Sigmoid colon (tissue), 7 donors: ENCODE measurements at places on chromosomes 4 and X. TPM values are rescaled to one million over a fixed set of nuclear protein-coding genes. Genes with fewer than 3 reads are reported as not detected.

DNA sequence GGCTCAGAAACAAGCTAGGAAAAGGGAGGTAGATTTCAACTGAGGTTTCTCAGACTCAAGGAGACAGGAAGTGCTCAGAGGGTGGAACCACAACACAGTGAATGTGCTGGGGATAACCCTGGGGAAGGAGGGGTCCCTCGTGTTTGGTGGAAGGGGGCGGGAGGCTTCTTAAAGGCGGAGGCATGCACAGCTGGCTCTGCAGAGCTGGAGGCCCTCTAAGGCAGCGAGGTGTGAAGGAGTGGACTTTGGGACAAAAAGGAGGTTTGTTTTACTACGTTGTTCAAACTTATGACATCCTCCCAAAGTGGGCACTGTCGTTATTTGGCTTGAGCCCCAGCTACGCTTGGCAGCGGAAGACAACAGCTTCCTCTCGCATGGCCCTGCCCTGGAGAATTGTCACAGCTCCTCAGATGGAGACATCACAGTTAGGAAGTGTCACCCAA is 21.7 kb upstream of the MTM1 start:
- no peak for DNase-seq
- H3K27ac ChIP-seq, result peak overlapping the region; percentile 83
- H3K27me3 ChIP-seq, result no peaks in the 10 kb centered on the region
- no peaks in the 10 kb centered on the region for H3K36me3 ChIP-seq
- H3K4me3 ChIP-seq, result no peak overlapping the region

DNA sequence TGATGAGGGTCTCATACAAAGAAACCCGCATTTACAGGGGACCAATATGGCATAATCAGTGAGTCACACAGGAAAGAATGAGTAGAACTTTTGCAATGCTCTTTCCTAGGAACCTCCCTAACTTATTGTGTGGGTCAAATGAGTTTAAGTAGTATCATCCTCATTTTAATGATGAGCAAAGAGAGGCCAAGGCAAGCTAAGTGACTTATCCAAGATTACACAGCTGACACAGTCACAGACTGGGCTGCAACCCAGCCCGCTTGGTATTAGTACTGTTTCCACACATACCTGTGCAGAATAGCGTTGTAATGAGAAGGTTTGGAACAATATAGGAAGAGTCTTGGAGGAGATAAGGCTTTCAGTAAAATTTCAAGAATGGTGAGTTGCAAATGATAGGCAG is 91.0 kb upstream of the PPP1R2C start:
- H3K27me3 ChIP-seq, result no peaks in the 10 kb centered on the region
- no peaks in the 10 kb centered on the region for H3K4me1 ChIP-seq
- H3K27ac ChIP-seq, result no peak overlapping the region

GRCh38 chr4:118910221-118910620 is 21.6 kb downstream of the SYNPO2 start:
- no peaks in the 10 kb centered on the region for H3K27me3 ChIP-seq
- DNase-seq, result no peak
- peaks cover 52% of the 10 kb centered on the region for H3K4me1 ChIP-seq
- H3K27ac ChIP-seq, result peak overlapping the region; percentile 90
- H3K36me3 ChIP-seq, result no peaks in the 10 kb centered on the region

GRCh38 chr4:146175541-146176453 is at the start of gene LSM6:
Gene LSM6 (plus strand): TSS chr4:146175718. CDS start chr4:146182922, 7,204 bp downstream.
- peak within 1 kb of the TSS; percentile 93 for H3K27ac ChIP-seq
- no peaks in the 10 kb centered on the region for H3K27me3 ChIP-seq
- peaks cover 42% of the 10 kb centered on the region for H3K4me1 ChIP-seq
- peak; percentile 91 for DNase-seq

- H3K4me1 ChIP-seq, result no peaks in the 10 kb centered on the region
- no peak overlapping the region for H3K27ac ChIP-seq
- H3K4me3 ChIP-seq, result no peak overlapping the region
- H3K36me3 ChIP-seq, result no peaks in the 10 kb centered on the region
- no peak for DNase-seq
- no peaks in the 10 kb centered on the region for H3K27me3 ChIP-seq
Measured at GRCh38 chr4:122163767-122164166, 11.6 kb downstream of the BLTP1 start.

GRCh38 chr4:126766241-126766640 is 866.5 kb upstream of the INTU start:
- H3K27ac ChIP-seq, result no peak overlapping the region
- no peaks in the 10 kb centered on the region for H3K4me1 ChIP-seq
- no peak for DNase-seq
- H3K4me3 ChIP-seq, result no peak overlapping the region
- H3K36me3 ChIP-seq, result no peaks in the 10 kb centered on the region

- H3K4me1 ChIP-seq, result peaks cover 8% of the 10 kb centered on the region
- H3K4me3 ChIP-seq, result no peak overlapping the region
- no peaks in the 10 kb centered on the region for H3K36me3 ChIP-seq
Measured at GRCh38 chrX:154430916-154431315, 2.4 kb downstream of the ATP6AP1 start.

The BCAP31 gene
- total RNA-seq, result 124 TPM

The MAD2L1 gene
- total RNA-seq, result 1.7 TPM

The PLP1 gene
- 32.7 TPM for total RNA-seq

The HPGDS gene
- total RNA-seq, result 2.2 TPM

The ANOS1 gene
- 1.1 TPM for total RNA-seq
